ENCODE measurements at places on chromosomes 11 and 22. TPM values are rescaled to one million over a fixed set of nuclear protein-coding genes. Genes with fewer than 3 reads are reported as not detected.

GRCh38 chr11:112538534-112539280 is 278.0 kb upstream of the PLET1 start:
- peaks cover 8% of the 10 kb centered on the region for H3K4me1 ChIP-seq
- DNase-seq: no peak
- no peak overlapping the region for H3K27ac ChIP-seq
- no peak overlapping the region for H3K4me3 ChIP-seq
- no peaks in the 10 kb centered on the region for H3K27me3 ChIP-seq
- H3K36me3 ChIP-seq: no peaks in the 10 kb centered on the region

- H3K4me3 ChIP-seq: no peak overlapping the region
- no peaks in the 10 kb centered on the region for H3K36me3 ChIP-seq
- H3K27me3 ChIP-seq: no peaks in the 10 kb centered on the region
- peak overlapping the region; percentile 77 for H3K27ac ChIP-seq
- peaks cover 53% of the 10 kb centered on the region for H3K4me1 ChIP-seq
Observed at GRCh38 chr11:118194835-118195627, 18.6 kb upstream of the SCN2B start.

GRCh38 chr11:78977009-78977408 is 402.3 kb upstream of the NARS2 start:
- no peak for DNase-seq
- H3K4me1 ChIP-seq: no peaks in the 10 kb centered on the region
- no peaks in the 10 kb centered on the region for H3K36me3 ChIP-seq
- no peaks in the 10 kb centered on the region for H3K27me3 ChIP-seq
- H3K27ac ChIP-seq: no peak overlapping the region

GRCh38 chr22:19664406-19664805 is 49.9 kb upstream of the SEPTIN5 start:
- no peak for DNase-seq
- H3K4me1 ChIP-seq: no peaks in the 10 kb centered on the region
- no peaks in the 10 kb centered on the region for H3K36me3 ChIP-seq

DNA sequence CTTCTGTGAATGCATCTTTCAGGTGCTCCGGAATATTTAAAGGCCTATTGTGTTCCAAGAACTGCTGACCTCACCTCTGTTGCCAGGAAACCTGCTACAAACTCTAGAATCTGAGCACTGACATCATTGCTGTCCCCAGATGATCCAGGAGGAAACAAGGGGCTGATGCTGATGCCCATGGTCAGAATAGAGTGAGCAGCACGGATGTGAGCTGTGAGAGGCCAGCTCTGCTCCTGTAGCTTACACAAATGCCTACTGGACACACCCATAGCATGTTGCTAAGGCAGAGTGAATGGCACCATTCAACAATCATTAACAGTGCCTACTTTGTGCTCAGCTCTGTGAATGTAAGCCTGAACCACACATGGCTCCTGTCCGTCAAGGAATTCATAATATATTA is 276.7 kb upstream of the API5 start:
- H3K27ac ChIP-seq: no peak overlapping the region
- DNase-seq: no peak
- H3K27me3 ChIP-seq: no peaks in the 10 kb centered on the region
- no peaks in the 10 kb centered on the region for H3K36me3 ChIP-seq
- H3K4me1 ChIP-seq: no peaks in the 10 kb centered on the region

DNA sequence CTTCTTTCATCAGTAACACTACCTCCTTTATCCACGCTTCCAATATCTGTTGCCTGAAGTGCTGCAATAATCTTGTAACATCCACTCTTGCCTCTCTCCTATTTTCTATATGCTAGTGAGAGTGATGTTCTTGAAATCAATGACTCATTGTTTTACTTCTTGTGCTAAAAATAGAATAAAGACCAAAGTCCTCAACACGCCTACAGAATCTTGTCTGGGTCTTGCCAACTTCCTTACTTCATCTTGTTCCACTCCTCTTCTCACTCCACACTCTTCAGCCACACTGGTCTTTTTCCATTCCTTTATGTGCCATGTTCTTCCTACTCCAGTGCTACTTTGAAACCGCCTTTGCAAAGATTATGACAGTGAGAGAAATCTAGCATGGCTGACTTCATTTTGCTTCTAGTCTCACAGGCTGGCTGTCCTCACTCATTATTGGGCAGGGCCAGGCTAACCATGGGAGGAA is 136.4 kb downstream of the CCDC81 start:
- H3K27me3 ChIP-seq: no peaks in the 10 kb centered on the region
- peaks cover 91% of the 10 kb centered on the region for H3K4me1 ChIP-seq
- DNase-seq: no peak
- H3K4me3 ChIP-seq: no peak overlapping the region
- H3K27ac ChIP-seq: no peak overlapping the region
- H3K36me3 ChIP-seq: no peaks in the 10 kb centered on the region

DNA sequence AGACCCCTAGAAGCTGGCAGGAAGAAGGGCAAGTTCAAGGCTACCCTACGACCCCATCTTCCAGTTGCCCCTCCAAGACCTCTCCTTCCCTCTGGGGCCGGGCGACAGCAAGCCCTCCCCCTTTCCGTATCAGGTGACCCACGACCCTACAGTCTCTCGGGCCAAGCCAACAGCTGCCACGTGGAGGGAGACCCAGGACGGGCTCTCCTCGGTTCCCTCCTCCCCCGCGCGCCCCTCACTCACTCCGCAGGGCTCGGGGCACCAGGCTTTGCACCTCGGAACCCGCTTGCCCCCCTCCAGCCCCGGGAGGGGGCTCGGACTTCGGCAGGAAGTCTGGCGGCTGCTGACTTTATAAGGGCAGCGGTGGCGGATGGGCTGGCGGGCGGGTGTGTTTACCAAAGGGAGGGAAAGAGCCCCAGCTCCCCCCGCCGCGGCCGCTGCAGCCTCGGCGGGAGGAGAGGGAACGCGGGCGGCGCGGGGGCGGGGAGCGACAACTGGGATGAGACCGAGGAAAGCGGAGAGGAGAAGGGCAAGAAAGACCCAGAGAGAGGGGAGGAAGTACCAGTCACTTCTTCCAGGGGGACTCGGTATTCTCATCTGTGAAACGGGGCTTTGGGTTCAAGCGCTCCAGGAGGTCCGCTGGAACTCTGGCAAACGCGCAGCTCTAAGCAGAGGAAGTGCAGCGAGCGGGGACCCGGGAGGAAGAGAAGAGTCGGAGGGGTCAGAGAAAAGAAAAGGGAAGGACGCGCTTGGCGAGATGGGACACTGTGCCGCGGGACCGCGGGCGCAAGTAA is 767 bp downstream of the SLC43A1 start:
- H3K4me3 ChIP-seq: peak overlapping the region; percentile 79
- no peaks in the 10 kb centered on the region for H3K27me3 ChIP-seq
- H3K4me1 ChIP-seq: peaks cover 8% of the 10 kb centered on the region
- H3K27ac ChIP-seq: peak overlapping the region; percentile 25
- no peaks in the 10 kb centered on the region for H3K36me3 ChIP-seq

- H3K36me3 ChIP-seq: no peaks in the 10 kb centered on the region
- H3K27me3 ChIP-seq: no peaks in the 10 kb centered on the region
- H3K4me1 ChIP-seq: 0 out of 2 replicates have a peak, but pooled peaks cover 6% of the 10 kb centered on the region
- no peak overlapping the region for H3K27ac ChIP-seq
- no peak for DNase-seq
- H3K4me3 ChIP-seq: no peak overlapping the region
Observed at GRCh38 chr11:11141065-11141464, 212.0 kb downstream of the CSNK2A3 start.

DNA sequence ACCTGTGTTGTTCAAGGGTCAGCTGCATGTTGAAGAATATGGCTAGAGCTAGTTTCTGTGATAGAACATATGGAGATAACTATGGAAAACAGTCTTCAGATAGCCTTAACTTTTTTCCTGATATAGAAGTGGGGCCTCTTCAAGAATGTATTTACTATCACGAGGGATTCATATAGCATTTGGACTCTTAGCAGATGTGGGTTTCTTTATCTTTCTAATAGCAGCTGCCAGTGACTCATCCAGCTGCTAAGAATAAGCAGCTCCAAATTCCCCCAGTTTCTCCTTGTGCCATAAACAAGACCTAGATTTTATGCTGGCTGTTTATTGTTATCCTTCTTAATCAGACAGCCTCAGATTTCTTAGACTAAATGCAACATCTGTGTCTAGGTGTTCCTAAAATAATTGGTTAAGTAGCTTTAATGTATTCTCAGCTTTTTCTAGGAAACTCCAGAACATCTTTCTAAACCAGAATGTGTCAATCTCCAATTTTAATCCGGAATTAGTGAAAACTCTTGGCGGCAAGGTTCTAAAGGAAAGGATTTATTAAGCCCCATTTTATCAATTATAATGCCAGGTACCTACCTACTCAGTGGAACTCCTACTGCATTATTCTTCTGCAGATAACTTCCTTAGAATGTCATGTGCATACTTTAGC is 119.8 kb downstream of the CSTPP1 start:
- H3K27me3 ChIP-seq: no peaks in the 10 kb centered on the region
- H3K4me1 ChIP-seq: peaks cover 29% of the 10 kb centered on the region
- peaks cover 1% of the 10 kb centered on the region for H3K36me3 ChIP-seq
- DNase-seq: no peak
- peak overlapping the region; percentile 53 for H3K27ac ChIP-seq

- H3K4me3 ChIP-seq: no peak overlapping the region
- H3K36me3 ChIP-seq: no peaks in the 10 kb centered on the region
- DNase-seq: peak; percentile 62
- H3K4me1 ChIP-seq: peaks cover 43% of the 10 kb centered on the region
- no peaks in the 10 kb centered on the region for H3K27me3 ChIP-seq
- peak overlapping the region; percentile 70 for H3K27ac ChIP-seq
Observed at GRCh38 chr11:92266806-92267205, 42.2 kb downstream of the FAT3 start.

- H3K27ac ChIP-seq: no peak overlapping the region
- no peaks in the 10 kb centered on the region for H3K36me3 ChIP-seq
Observed at GRCh38 chr11:116117331-116118137, 613.3 kb upstream of the CADM1 start.

DNA sequence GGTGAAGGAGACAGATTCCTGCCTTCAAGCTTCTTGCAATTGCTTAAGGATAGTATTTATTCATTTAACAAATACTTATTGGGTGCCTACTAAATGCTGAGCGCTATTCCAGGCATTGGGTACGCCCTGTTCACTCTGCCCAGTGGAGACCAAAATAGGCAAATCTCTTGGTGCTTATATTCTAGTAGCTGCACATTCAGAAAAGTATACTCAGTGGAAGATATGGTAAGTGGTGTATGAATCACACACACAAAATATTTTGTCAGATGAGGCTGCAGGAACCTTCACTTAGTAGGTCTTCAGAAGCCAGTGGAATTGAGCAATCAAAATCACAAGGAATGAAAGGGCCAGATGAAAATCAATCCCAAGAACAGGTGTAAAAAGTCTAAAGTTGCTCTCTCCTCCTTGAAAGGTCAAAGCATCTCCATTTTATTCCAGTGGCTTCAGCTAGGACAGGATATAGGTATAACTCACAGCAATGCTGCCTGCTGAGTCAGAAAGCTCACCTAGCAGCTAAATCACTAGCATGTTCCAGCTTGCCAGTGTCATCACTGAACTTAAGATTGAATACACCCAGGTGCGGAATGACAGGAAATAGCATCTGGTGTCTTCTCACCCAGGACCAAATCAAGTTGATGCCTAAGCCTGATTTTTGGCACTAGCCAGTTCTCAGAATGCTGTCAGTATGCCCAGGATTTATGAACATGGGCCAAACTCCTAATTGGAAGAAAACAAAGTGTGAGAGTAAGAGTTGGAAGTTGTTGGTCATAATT is 83.9 kb downstream of the AMOTL1 start:
- H3K4me3 ChIP-seq: no peak overlapping the region
- no peaks in the 10 kb centered on the region for H3K27me3 ChIP-seq
- no peak overlapping the region for H3K27ac ChIP-seq
- H3K4me1 ChIP-seq: no peaks in the 10 kb centered on the region
- no peak for DNase-seq

DNA sequence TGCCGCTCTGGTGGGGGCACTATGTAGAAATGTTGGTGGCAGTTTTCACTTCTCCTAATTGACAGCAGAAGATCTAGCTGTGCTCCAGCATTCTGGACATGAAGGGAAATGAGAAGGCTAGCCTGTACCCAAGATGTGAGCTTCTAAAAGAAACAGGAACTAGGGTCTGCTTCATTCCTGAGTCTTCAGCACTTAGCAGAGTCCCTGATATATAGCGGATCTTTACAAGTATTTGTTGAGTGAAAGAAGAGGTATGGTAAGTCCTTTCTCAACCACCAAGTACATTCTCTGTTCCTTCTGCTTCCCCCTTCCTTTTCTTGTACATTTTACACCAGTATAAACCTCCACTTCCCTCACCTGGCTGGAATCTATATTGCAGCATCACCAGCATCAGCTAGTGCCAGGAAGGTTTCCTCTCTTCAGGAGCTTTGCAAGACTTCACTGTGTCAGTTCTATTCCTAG is 408.3 kb upstream of the CADM1 start:
- H3K36me3 ChIP-seq: no peaks in the 10 kb centered on the region
- no peak overlapping the region for H3K27ac ChIP-seq
- H3K4me3 ChIP-seq: no peak overlapping the region
- no peaks in the 10 kb centered on the region for H3K4me1 ChIP-seq
- DNase-seq: peak; percentile 49
- no peaks in the 10 kb centered on the region for H3K27me3 ChIP-seq

DNA sequence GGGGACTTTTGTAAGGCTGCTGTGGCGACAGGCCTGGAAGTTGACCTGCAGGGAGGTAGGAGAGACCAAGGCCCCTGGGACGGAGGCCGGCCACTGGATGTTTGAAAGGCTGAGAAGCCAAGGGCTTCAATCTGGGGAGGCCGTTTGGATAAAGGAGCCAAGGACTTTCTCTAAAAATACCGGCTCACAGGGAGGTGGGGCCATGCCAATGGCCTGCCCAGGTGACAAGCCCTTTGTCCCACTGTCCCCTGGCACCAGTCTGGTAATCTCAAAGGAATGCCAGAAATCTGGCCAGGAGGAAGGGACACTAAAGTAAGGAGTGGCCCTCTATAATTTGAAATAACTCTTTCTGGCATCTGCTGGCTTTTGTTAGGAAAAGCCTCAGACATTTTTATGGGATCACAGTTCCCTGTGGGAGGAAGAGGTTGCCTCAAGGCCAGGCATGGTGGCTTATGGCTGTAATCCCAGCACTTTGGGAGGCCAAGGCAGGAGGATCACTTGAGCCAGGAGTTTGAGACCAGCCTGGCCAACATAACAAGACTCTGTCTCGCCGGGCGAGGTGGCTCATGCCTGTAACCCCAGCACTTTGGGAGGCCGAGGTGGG is 1.9 kb upstream of the CHKA start:
- no peaks in the 10 kb centered on the region for H3K27me3 ChIP-seq
- no peaks in the 10 kb centered on the region for H3K36me3 ChIP-seq
- H3K27ac ChIP-seq: peak overlapping the region; percentile 96
- peak; percentile 77 for DNase-seq

The LRRC56 gene
- total RNA-seq: 4.4 TPM

The CKAP5 gene
- total RNA-seq: 224 TPM

The MIOX gene
- total RNA-seq: not detected

The OR4C11 gene
- total RNA-seq: not detected

The MS4A7 gene
- total RNA-seq: not detected

The FZD4 gene
- total RNA-seq: 60.6 TPM

The SSTR3 gene
- not detected for total RNA-seq

The FGF19 gene
- 1.7 TPM for total RNA-seq

The ALX4 gene
- total RNA-seq: not detected

The GP1BB gene
- 1.0 TPM for total RNA-seq

The KRTAP5-7 gene
- total RNA-seq: not detected

Data from Caco-2 (cell line).